ENCODE measurements at places on chromosomes 5 and 9.

- DNase-seq = no peak
Measured at GRCh38 chr5:137304226-137304874, 194.8 kb downstream of the SPOCK1 start.

GRCh38 chr9:132094314-132094791, 14.7 kb upstream of the MED27 start:
- DNase-seq = no peak

- no peak for DNase-seq
Measured at GRCh38 chr5:77073667-77074066, 13.4 kb downstream of the ZBED3 start.

DNA sequence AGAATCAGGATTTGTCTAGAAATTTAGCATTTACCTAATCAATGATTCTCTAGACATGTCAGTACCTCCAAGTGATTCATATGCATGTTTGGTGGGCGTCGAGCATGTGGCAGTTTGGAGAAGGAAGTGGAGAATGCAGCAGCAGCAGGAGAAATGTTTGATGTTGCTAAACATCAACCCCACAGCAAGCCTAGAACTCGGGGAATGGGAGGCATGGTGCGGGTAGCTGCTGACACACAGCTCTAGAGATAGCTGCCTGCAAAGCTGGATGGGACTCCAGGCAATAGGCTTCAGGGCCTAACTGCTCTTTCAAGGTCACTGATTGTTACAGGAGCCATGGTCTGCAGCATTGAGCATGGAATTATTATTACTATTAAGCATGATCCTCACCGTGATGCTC, 137.3 kb downstream of the DOCK8 start:
- DNase-seq = no peak

GRCh38 chr5:136703706-136704105, 338.4 kb upstream of the TRPC7 start:
- DNase-seq = no peak

- DNase-seq = no peak
Measured at GRCh38 chr9:94718936-94719335, 7.6 kb upstream of the AOPEP start.

GRCh38 chr5:157860898-157861890, 2.2 kb upstream of the CLINT1 start:
- no peak for DNase-seq

Data from nucleus accumbens (tissue), 56 donors.